ENCODE measurements at places on chromosomes 3 and 15.

DNA sequence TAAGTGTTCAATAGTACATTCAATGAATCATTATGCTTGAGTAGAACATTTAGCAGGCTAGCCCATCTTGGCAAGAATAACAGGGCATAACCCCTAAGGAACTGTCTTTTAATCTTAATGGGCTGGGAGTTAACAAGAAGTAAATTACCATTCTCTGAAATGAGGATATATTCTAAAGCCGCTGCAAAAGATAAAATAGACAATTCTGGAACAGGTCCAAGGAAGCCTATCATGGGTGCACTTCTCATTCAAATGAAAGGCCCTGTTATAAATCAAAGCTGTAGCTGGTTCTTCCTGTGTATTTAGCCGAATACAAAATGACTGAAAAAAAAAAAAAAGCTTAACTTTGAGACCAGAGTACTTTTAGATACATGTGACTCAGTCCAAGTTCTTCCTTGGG lies 15.6 kb downstream of the MTHFS start:
- DNase-seq: no peak

GRCh38 chr3:149340310-149340933 lies 7.0 kb upstream of the TM4SF18 start:
- DNase-seq: no peak

DNA sequence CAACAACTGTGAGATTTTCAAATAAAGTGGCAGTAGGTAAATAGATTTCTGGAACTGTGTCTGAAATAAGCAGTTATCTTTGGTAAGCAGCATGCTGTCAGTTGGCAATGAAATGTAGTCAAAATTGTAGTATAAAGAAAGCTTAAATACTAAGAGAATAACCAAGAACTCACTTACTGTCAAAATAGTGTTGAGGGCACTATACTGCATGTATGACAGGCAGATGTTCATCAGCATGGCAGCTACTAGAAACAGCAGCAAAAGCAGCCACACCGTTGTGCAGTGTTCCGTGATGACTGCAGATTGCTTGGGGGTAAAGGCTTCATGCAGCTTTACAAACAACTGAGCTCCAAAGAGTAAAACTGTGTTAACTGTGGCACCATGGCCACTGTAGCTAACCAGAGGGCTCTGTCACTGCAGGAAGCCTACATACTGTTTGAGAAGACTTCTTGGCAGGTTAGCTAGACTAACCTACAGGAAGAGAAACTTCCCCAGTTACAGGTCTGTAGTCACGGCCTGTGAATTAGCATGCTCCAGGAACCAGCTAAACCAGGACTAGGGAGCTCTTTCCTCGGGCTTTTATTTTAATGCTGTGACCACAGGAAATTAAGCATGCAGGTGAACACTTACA lies 459.7 kb downstream of the TBL1XR1 start:
- no peak for DNase-seq

- DNase-seq: no peak
Observed at GRCh38 chr3:13800064-13800463, 79.8 kb downstream of the WNT7A start.

- DNase-seq: no peak
Observed at GRCh38 chr3:28826840-28827239, 454.0 kb upstream of the RBMS3 start.

GRCh38 chr3:94069194-94069813 lies 6.4 kb downstream of the NSUN3 start:
- DNase-seq: no peak

GRCh38 chr3:13025090-13025489 lies 48.1 kb downstream of the IQSEC1 start:
- no peak for DNase-seq

Data from stimulated activated CD8-positive, alpha-beta memory T cell treated with anti-CD3 and anti-CD28 coated beads, Interleukin-2, amount 100 ng/mL, for 1 hour (primary cell).